ENCODE measurements at places on chromosomes 4 and X.
A peak's percentile ranks its signal among the peaks of the same experiment; 100 is the strongest.

GRCh38 chr4:38268837-38269236 is 308.6 kb downstream of the PTTG2 start:
- no peak for DNase-seq

- no peak for DNase-seq
Observed at GRCh38 chr4:73869130-73870055, at the start of gene CXCL1. TSS of gene CXCL1 (plus strand) at chr4:73869393. CDS start at chr4:73869471, 78 bp downstream.

- DNase-seq, result no peak
Observed at GRCh38 chr4:87803421-87803820, 4.1 kb downstream of the IBSP start.

DNA sequence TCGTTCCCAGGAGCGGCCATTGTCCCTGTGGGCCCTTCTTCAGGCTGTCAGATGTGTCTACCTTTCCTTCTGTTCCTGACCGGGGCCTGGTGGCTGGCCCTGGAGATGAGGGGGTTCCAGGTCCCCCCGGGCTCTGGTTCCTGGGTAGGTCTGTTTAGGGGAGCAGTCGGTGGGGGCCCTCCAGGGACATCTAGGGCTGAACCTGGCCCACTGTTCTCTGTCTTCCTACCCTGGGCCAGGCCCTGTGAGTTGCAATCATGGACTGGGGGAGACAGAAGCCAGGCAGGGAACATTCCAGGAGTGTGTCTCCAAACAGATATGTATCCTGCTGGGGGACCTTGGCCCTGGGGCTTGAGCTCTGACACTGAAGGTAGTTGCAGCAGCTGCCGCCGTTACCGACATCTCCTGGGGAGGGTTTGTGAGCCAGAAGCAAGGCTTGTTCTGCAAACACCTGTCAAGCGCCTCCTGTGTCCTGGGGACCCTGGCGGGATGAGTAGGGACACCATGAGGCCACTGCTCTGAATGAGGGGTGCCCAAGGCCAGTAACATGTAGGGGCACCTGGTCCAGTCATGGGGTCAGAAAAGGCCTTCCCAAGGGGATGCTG is 49.5 kb upstream of the ADRA2C start:
- DNase-seq, result peak; percentile 2

- DNase-seq, result no peak
Observed at GRCh38 chr4:19324184-19324583, 927.5 kb upstream of the SLIT2 start.

DNA sequence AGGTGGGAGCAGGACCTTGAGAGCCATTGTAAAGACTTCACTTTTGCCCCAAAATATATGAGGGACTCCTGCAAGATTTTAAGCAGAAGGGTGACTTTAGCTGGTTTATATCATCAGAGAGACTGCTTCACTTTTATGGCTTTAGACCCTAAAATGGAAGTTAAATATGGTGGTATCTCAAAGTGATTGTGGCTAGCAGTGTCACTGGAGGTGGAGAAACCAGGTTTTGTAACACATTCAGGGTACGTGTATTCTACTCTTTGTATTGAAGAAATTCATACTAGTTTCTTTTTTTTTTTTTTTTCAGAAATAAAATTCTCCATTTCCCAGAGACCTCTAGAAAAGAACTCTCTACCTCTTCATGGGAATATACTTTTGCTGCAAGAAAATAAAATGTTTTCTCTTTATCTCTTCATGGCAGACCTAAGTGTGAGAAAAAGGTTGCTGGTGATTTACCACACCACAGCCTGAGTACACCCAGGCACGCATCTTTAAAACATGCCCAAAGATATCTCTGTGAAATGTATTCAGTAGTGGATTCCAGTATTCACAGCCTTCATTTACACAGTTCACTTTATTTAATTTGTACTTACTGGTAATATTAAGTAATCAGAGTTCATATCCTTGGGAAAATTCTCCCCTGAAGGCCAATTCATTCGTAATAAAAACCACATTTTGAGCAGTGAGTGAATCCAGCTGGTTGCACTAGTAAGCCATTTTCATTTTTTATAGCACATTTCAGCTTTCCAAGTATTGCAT is 74.3 kb upstream of the GUCY1A1 start:
- DNase-seq, result no peak

- DNase-seq, result no peak
Observed at GRCh38 chr4:169383724-169384123, 113.0 kb upstream of the SH3RF1 start.

- DNase-seq, result no peak
Observed at GRCh38 chr4:98026362-98026761, 116.9 kb downstream of the STPG2 start.

GRCh38 chrX:106995678-106996077 is 4.3 kb downstream of the MORC4 start:
- no peak for DNase-seq

DNA sequence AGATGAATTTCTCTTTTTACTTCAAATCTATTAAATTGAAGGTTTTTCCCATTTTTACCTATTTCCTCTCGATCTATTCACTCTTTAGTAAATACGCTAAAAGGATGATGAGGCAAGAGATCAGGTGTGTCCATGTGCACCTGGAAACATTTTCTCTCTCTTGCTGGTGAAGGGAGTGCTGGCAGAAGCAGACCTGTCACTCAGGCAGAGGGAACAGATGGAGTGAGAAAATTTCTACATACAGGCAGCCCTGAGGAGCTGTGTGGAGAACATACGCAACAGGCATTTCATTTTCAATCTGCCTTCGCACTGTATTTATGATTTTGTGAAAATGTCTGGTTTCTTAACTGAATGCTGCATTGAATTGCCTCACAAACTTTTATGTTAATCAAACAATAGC is 249.5 kb downstream of the GPM6A start:
- peak; percentile 14 for DNase-seq

GRCh38 chr4:48366611-48367010 is 25.3 kb downstream of the SLAIN2 start:
- DNase-seq, result no peak

DNA sequence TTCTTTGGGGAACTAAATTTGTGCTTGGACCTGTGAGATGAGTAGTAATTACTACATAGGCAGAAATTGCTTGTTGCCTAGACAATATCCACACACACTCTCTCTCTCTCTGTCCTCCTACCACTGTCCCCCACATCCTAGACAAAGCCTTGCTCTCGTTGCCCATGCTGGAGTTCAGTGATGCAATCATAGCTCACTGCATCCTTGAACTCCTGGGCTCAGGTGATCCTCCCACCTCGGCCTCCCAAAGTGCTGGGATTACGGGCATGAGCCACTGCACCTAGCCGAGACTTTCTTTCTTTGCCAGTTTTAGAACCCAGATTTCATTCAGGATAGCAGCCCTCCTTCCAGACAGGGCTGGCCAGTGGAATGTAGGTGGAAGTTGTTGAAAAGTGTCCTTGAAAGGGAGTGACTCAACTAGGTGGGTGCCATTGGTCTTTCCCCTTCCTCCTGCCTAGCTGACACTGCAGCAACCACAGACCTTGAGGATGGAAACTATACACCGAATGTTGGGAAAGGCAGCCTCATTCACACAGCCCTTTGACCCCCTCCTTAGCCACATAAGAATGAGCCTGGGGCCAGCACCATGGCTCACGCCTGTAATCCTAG is 16.8 kb upstream of the LAP3 start:
- DNase-seq, result no peak

DNA sequence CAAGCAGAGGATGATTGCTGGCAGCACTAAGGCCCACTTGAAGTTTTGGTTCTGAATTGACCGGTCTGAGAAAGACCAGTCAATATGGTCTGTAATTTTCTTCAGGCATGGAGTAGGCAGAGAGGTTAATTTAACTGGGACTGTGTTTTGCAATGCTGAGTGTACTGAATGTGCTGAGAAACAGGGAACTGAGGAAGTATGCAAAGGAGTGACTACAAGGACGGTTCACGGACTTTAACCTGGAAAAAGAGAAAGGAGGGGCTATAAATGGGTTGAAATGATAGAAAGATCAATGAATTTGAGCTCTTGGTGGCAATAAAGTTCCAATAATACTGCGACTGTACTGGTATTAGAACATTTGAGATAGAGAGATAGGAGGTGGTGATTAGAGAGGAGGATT is 84.5 kb downstream of the MAGEB17 start:
- no peak for DNase-seq

DNA sequence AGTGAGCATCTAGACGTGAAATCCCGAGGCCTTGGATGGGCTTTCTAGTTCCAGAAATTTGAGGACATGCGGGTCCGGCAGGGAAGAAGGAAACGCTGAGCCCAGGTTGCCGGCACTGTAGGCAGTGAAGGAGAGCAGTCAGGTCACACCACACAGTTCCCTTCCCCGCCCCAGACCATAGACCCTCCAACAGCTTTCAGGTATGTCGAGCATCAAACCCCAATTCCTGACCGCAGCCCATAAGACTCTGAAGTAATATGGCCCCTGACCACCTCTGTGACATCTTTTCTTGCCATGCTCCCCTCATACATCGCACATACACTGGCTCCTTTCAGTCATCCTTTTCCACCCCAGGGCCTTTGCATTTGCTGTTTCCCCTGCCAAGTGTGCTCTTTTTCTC is 23.0 kb downstream of the RTL5 start:
- DNase-seq, result no peak

GRCh38 chrX:11109968-11110367 is 1.2 kb upstream of the HCCS start:
- DNase-seq, result no peak

DNA sequence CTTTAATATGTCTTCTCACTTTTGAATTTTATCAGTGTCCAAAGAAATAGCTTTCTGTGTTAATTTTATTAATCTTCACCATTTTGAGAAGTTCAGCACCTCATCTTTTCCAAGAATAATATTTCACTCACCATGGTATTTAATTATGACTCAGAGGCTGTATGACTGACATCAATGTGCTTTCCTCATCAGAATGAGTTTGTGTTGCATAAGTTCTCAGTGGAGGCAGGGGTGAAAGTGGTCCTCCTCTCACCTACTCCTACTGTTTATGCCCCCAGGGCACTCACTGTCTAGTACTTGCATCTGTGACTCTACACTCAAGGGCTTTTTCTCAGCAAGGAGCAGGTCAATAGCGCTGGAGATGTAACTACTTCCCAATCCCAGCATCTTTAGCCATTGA is 905.3 kb upstream of the INTU start:
- DNase-seq, result no peak

- DNase-seq, result no peak
Observed at GRCh38 chrX:35006361-35006760, 63.8 kb downstream of the FAM47B start.

DNA sequence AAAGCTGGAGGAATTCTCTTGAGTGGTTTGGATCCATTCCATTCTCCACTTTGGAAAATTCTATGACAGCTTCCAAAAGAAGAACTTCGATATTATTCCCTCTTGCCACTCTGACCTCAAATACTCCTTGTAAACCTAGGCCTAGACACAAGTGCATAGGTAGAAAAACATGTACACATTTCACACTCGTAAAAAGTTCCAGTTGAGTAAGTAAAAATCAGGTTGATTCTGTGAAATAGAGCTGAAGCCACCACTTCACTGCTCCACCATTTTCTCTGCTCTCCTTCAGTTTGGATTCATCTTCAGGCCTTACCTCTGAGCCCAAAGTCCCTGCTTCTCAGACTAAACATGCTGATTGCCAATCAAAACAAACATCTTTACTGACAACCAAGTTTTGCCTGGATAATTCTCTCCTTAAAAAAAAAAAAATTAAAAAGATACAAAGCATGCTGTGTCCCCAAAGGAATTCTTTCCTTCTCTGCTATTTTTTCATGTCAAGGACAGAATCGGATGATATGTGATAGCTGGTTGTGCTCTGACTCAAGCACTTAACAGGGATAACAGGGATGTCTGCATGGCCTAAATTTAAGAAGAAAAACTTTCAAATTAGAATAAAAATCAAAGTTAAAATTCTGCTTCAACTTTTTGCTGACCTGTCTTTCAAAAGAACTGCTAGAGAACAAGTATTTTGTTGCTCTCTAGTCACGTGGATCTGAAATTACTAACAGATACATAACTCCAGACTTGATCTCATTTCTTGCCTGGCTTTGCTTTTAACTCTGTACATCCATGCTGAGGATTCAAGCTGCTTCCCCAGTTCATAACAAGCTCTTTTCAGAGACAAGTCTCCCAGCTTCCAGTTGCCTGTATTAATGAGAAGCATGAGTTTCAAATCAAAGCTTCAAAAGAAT is 420.9 kb upstream of the INTU start:
- DNase-seq, result no peak

- no peak for DNase-seq
Observed at GRCh38 chr4:52983563-52984303, 121.6 kb downstream of the RASL11B start.

- DNase-seq, result no peak
Observed at GRCh38 chr4:151992332-151993154, 231.7 kb upstream of the GATB start.

GRCh38 chr4:139523076-139523475 is 32.9 kb downstream of the SETD7 start:
- DNase-seq, result no peak

DNA sequence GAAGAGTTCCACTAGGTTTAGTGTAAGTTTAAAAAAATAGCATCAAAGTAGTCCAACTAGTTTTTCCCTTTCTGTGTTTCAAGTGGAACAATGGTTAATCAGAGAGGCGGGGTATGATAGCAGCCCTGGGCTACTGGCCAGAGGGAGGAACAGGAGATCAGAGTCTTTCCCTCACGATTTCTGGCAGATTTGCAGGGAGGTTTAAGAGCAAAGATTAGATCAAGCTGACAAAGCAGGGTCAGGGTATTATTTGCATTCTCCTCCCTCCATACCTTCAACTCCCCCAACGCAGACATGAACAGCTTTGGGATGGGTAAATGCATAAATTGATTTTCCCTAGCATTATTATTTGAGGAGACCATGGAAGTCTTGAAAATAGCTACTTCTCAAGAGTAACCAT is 277.6 kb upstream of the DIAPH2 start:
- no peak for DNase-seq

GRCh38 chr4:95839891-95840290 is at the start of gene PDHA2:
TSS of gene PDHA2 (plus strand) at chr4:95840093. CDS start at chr4:95840151, 58 bp downstream.
- DNase-seq, result no peak

DNA sequence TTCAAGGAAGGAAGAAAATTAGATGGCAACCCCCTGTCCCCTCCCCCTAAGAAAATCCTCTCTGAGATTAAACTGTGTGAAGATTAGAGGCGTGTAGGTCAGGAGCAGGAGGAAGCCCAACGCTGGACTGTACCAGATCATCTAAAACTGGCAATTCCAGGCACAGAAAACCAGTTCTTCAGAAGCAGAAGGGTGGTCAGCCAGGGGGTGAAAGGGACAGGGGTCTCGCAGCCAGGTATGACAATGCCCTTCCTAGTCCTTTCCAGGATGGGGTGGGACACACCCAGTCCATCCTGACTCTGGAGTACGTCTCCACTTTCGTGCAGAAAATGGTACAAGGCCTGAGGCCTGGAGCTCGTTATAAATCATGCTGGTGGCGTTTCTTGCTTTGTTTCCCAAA is 3.3 kb upstream of the RHOH start:
- no peak for DNase-seq

Measured in posterior cingulate gyrus (tissue), 11 donors.